Activated CD4-positive, alpha-beta T cell treated with anti-CD3 and anti-CD28 coated beads for 48 hours (primary cell): ENCODE measurements at places on chromosomes 1 and 21.
A peak's percentile ranks its signal among the peaks of the same experiment; 100 is the strongest.

GRCh38 chr1:202143768-202144401, 652 bp downstream of the ARL8A start:
- DNase-seq: peak; percentile 32

DNA sequence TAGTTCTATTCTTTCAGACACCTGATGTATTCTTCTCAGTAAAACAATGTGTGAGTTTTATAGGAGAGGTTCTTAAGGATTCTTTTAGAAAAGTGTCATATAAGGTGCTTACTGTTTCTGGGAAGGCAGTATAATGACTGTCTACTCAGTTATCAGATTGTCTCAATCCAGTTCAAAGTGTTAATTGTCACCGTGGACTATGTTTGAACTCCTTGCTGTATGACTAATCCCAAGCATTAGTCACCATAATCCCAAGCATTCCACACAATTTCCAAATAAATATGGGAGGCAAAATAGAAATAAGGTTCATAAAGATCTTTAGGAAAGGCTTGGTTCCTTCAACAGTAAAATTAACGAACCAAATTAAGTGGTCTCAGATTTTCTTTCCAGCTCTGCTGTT, 342.1 kb upstream of the NR5A2 start:
- no peak for DNase-seq

DNA sequence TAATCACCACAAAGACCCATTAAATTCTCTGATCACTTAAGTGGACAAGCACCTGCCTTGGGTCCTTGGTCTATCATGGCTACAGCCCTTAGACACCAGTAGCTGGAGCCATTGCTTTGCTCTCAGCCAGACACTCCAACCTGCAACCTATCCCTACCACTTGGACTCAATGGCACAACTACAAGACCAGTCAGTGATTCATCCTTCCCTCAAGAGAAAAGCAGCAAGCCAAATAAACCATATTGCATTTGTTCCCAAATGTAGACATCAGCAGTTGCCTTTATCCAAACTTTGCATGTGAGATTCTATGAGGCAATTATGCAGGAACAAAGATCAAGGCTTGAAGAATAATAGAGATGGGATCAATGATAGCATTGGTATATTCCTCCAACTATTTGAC, 263.4 kb downstream of the HHIPL2 start:
- DNase-seq: no peak

- peak; percentile 76 for DNase-seq
Measured at GRCh38 chr1:25503551-25504426, 39.6 kb upstream of the LDLRAP1 start.

- no peak for DNase-seq
Measured at GRCh38 chr1:68445709-68446108, 4.0 kb downstream of the RPE65 start.

DNA sequence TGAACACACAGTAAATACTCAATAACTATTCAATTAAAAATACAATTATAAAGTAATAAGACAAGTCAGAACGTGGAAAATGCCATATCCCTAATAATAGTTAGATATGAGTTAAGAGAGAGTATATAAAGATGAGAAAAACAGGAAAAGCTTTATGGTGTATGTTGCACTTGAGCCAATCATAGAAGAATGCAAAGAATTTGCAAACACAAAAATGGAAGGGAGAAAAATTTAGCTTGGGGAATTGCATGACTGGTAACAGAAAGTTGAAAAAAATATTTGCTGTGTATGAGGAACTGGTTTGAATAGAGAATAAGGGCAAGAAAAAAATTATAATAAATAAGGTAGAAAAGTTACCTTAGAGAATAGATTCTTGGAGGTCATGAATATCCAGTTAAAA, 739.6 kb upstream of the CXADR start:
- no peak for DNase-seq
